Amniotic stem cell (primary cell): ENCODE measurements at places on chromosomes 5 and 9.

GRCh38 chr9:21455320-21455719 is 15.1 kb downstream of the IFNA1 start:
- DNase-seq: no peak

DNA sequence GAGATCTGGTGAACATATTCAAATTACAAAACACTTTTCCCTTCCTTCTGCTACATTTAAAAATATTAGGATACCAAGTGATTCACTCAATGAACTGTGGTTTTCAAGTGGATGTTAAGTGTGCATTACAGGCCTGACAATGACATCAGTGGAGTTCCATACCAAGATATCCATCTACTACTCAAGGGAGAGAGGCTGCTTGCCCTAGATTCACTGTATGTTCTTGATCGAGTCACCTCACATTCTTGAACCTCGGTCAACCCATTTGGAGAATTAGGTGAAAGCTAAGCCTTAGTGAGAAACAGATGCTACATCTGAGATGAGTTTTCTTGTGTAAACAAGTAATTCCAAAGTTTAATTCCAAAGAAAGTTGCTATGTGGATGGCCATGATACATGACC is 142.2 kb downstream of the FGF10 start:
- no peak for DNase-seq

DNA sequence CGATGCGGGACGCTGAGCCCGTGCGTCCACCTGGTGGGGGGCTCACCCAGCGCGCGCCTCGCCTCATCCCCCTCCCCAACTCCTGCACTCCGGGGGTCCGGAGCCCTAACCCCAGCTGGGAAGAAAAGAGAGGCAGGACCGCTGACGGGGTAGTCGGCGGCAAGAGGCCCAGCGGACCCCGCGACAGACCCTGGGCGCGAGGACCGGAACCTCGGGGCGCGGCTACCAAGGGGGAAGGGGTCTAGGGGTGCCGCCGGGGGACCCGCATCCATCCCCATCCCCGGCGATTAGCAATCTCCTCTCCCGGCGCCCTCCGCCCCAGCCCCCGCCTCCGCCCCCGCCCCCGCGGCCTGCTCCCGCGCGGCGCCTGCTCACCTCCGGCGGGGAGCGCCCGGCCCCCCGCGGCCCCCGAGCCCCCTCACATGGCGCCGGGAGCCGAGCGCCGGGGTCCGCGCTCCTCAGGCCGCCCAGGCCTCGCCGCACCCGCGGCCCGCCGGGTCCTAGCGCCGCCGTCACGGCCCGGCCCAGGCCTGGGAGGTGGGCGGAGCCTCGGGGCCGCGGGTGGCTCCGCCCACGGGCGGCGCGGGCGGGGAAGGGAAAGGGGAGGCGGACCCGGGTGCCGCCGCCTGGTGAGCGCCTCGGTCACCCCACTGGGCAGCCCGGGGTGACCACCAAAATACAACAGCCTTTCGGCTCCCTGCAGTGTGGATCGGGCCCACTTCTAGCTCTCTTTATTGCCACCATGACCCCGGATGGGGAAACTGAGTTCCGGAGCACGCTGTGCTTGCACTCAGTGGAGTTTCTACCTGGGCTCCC is at the start of gene ST6GALNAC6:
TSS of gene ST6GALNAC6 (minus strand) at position 476 of the 816 bp plus-strand sequence. CDS start 1,622 bp downstream, outside the sequence.
- peak; percentile 47 for DNase-seq

GRCh38 chr5:114099161-114099560 is 262.7 kb upstream of the KCNN2 start:
- DNase-seq: no peak

- no peak for DNase-seq
Observed at GRCh38 chr5:6763191-6763590, 50.0 kb downstream of the TENT4A start.

GRCh38 chr9:83986195-83986594 is 5.6 kb downstream of the RMI1 start:
- DNase-seq: no peak

GRCh38 chr5:172834415-172835289 is 601 bp downstream of the ERGIC1 start:
- DNase-seq: no peak

DNA sequence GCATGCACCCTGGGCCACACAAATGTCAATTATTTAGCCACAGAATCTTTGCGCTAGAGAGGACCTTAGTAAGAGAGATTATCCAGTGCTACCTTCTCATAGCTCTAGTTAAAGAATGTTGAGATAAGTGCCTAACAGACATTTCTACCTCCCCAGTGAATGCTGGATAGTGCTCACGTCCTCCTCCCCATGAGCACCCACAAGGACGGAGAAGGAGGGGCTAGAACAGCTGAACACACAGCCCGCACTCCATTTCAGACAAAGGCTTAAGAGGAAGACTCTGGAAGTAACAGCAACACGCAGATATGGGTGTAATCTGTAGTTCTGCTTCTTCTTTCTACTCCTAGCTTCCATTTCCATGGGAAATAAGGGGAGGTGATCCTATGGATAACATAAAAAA is 120.5 kb downstream of the FEM1C start:
- DNase-seq: no peak

- no peak for DNase-seq
Observed at GRCh38 chr5:17406423-17406838, 91.6 kb upstream of the TAF11L2 start.

DNA sequence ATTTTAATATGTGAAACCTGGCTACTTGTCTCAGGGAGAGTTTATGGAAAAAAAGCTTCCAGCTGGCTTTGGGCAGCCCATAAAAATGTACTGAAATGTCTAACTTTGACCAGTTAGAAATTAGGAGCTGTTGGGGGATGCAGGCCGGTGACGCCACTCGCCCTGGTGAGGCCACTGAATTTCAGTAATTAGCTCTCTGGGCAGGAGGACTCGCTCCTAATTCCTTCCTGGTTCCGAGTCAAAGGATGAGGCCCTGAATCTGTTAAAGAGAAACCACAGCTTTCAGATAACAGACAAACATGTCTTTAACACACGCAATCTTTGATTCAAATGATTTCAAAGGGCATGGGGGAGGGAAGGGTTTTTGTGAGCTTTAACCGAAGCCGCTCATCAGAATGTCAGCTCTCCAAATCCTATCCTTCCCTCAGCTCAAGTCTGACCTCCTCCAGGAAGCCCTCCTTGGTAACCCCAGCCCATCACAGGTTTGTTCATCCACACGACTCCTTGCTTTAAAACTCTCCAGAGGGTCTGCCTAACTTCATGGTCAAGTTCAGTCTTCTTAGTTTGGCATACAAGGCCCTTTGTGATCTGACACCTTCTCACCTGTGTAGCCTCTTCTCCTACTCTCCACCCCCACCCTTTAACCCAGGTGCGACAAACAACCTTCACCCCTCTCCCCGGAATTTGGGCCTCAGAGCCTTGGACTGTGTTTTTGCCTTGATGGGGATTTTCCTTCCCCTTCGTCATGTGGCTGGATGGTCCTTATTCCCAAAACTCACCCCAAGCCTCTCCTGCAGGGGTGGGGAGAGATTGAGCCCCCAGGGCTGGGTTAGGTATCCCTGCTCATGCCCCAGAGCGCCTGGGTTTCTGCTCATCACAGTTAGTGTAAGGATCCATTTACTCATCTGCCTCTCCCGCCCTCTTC is 13.6 kb upstream of the PHF19 start:
- DNase-seq: no peak

- DNase-seq: no peak
Observed at GRCh38 chr5:142973932-142974331, 203.8 kb downstream of the ARHGAP26 start.

DNA sequence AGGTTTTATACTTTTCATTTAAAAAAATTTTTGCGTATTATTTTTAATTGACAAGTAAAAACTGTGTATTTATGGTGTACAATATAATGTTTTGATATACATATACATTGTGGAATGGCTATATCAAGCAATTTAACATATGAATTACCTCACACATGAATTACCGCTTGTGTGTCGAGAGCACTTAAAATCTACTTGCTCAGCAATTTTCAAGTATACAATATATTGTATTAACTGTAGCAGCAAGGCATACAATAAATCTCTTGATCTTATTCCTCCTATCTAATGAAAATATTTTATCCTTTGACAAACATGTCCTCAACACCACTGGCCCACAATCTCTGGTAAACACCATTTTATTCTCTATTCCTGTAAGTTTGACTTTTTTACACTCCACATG is 224.4 kb upstream of the CYLC2 start:
- no peak for DNase-seq

DNA sequence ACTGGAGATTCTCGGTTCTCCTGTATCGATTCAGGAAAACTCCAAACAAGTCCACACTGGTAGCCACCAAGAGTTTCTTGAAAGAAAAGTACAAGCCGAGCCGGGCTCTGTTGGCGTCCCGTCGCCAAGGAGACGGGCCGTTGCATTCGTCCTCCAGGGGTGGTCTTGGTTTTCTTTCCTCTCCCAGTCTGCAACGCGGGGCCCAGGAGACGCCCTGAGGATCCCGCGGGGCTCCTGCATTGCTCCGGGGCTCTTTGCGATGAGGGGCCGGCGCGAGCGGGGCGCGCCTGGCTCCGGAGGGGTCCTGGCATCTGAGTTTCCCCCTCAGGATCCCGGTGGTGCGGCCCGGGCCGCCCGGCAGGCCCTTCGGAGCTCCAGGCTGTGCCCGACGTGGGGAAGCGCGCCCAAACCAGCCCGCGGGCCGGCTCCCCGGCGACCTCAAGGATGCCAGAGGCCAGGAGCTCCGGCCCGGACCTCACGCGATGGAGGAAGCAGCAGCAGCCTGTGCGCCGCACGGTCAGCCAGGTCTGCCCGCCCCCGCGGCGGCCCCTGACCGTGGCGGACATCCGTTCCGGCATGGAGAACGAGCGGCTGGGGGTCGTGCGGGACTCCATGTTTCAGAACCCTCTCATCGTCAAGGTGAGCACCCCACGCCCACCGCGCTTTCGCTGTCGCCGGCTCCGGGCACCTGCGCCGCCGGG is at the start of gene CFAP77:
TSS of gene CFAP77 (plus strand) at position 384 of the 701 bp plus-strand sequence. CDS start at position 445, 61 bp downstream.
- DNase-seq: no peak

GRCh38 chr5:387491-388265 is 55.3 kb upstream of the EXOC3 start:
- no peak for DNase-seq

- no peak for DNase-seq
Observed at GRCh38 chr5:114789773-114790402, 379.8 kb downstream of the TRIM36 start.

DNA sequence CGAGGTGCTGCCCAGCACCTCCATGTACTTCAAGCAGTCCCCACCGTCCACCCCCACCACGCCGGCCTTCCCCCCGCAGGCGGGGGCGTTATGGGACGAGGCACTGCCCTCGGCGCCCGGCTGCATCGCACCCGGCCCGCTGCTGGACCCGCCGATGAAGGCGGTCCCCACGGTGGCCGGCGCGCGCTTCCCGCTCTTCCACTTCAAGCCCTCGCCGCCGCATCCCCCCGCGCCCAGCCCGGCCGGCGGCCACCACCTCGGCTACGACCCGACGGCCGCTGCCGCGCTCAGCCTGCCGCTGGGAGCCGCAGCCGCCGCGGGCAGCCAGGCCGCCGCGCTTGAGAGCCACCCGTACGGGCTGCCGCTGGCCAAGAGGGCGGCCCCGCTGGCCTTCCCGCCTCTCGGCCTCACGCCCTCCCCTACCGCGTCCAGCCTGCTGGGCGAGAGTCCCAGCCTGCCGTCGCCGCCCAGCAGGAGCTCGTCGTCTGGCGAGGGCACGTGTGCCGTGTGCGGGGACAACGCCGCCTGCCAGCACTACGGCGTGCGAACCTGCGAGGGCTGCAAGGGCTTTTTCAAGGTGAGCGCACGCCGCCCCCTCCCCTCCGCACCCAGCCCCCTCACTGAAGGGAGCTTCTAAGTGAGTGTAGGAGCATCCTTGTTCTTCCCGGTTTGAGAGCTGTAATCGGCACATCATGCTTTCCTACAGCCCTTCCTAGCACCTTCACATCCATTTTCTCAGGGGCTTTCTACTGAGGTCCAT is 6.9 kb downstream of the NR4A3 start:
- no peak for DNase-seq

DNA sequence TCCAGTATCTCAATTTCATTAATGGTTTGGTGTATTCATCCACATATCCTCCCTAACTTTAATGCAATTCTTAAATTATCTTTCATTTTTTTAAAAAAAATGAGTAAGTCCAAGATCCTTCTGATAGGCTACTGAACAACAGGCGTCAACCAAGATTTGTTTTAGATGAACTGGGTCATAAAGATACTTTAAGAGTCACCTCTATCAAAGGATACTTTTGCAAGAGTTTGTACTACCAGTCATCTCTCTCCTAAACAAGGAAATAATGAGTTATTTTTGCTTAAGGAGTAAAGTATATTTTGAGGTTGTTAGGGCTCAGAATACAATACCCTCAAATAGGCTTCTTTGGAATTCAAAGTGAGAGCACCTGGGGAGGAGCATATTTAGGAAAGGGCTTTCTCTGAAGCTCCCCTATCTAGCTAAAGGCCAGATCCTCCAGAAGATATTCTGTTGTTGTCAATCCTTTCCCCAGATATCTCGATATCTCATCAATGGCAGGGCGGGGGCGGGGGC is 25.8 kb downstream of the HAVCR1 start:
- DNase-seq: no peak

- no peak for DNase-seq
Observed at GRCh38 chr5:33194914-33195313, 245.9 kb upstream of the TARS1 start.

GRCh38 chr5:138705007-138705406 is 48.2 kb upstream of the CTNNA1 start:
- no peak for DNase-seq

DNA sequence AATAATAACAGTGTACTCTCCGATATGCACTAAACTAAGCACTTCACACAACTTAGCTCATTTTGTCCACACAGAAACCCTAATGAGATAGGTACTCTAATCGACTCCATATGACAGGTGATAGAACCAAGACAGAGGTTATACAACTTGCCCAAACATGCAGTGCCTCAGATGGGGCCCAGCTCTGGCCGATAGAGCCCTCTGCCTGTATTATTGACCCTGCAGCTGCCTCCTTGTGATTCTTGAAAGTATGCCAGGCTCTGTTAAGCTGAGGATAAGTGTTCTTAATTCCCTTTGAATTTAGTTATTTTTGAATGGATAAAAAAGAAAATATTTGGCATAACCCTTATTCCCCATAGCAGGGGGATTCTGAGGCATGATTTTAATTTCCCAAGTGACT is 78.5 kb downstream of the HMHB1 start:
- no peak for DNase-seq

GRCh38 chr9:122053064-122053463 is 40.0 kb downstream of the TTLL11 start:
- no peak for DNase-seq
